Activated T-cell treated with anti-CD3 and anti-CD28 coated beads for 1 hour (primary cell): ENCODE measurements at places on chromosomes 6 and 20.

GRCh38 chr6:5036269-5036668 lies 32.4 kb upstream of the RPP40 start:
- DNase-seq: no peak

DNA sequence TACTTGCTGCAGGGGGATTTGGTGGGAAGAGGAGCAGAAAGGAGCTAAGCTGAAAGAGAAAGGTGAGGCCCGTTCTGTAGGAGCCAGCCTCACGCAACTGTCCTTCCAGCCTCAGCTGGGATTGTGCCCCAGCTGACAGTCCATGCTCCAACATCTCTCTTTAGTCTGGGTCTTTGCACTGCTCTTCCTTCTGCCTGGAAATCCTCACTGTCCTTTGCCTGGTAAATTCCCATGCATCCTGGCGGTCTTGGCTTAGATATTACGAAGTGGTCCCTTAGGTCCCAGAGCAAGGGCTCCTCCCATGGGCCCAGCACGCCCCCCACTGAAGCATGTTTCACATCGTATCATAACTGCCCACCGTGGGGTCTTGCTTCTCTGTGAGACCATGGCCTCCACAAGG lies 52.2 kb downstream of the FGD2 start:
- DNase-seq: no peak

- DNase-seq: no peak
Measured at GRCh38 chr6:15622045-15622740, 40.6 kb downstream of the DTNBP1 start.

DNA sequence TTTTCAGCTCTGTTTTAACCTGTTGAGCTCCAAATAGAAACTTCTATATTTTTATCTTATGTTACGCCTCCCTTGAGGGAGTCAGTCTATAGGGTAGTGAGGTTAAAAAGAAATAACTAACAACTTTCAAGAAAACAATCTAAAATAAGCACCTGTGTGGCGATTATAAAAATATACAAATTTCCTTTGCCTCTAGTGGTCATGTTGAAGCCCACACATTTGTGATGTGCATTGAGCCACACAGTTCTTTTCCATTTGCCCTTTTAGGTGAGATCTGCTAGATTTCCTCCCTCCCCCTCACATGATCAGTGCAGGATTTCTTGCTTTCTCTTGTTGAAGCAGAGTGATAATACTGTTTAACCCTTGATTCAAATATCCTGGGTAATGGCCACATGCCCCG lies 84.2 kb downstream of the MYB start:
- DNase-seq: no peak

- DNase-seq: no peak
Measured at GRCh38 chr6:71351190-71351589, 62.6 kb downstream of the OGFRL1 start.

GRCh38 chr6:95866732-95867131 lies 149.0 kb upstream of the FUT9 start:
- no peak for DNase-seq

DNA sequence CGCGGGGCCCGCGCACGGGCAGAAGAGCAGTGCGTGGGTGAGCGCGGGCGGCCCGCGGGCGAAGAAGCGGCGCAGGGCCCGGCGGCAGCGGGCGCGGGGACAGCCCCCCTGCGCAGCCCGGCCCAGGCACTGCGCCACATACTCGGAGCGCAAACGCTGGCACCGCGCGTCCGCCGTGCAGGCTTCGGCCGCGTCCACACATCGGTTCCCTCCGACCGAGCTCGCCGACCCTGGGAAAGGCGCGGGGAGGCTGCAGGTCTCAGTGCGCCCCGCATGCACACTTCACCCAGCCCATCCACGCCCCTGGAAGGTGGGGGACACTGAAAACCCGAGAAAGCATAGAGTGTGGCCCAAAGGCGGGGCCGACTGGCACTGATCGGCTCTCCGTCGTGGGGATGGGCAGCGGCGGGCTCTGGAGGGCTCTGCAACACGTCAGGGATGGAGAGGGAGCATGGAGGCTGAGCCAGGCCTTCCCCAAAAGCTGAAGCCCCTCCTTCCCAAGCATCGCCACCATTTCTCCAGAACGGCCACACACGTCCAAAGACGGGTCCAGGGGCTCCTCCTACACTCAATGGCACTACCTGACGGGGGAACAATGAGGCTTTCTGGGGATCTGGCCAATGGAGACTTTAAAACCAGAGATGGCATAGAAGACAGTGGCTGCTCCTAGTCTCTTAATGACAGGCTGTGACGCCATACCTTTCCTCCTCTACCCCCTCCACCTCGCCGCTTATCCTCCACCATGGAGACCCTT lies 2.0 kb downstream of the GFRA4 start:
- no peak for DNase-seq

GRCh38 chr6:9197726-9198125 lies 762.4 kb upstream of the SLC35B3 start:
- DNase-seq: no peak

DNA sequence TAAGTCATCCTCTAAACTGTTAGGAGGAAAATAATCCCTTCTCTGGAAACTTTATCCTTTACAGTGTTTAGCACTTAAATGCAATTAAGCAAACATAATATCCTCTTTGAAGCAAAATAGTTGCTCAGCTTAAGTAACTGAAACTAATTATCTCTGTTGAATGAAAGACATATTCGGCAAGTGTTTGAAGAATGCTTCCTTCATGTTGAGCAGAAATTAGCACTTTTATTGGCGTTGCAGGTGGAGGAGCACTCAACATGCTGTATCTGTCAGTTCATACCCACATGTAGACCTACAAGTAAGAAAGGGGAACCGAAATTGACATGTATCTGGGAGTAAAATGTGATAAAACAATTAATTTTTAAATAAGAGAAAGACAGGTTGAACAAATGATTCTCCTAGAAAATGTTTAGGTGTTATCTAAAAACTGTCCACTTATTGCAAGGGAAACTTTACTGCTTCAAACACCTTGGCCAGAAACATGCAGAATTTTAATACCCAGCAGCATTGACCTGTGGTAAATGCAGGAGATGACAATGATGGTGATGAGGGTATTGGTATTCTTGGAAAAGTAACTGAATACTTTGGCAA lies 987.0 kb upstream of the MAP3K7 start:
- no peak for DNase-seq

GRCh38 chr6:161265554-161265953 lies 8.3 kb downstream of the AGPAT4 start:
- DNase-seq: no peak

DNA sequence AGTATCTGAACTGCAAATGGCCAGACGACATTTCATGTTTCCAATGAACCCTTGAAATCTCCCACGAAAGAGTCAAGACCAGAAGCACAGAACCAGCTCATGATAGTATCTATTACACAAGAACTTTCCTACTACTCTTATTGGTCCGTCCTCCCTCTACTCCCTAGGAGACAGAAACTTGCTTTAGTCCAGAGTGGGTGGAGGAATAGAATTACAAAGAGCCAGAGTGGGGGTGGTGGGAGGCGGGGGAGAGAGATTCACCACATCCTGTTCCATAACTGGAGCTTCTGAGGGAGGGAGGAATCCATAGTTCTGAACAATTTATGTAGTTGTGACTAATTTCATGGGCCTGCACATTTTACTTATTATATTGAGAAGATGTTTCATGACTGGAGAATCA lies 18.5 kb upstream of the WFDC10A start:
- DNase-seq: no peak
